ENCODE measurements at places on chromosomes 13 and 19. TPM values are rescaled to one million over a fixed set of nuclear protein-coding genes. Genes with fewer than 3 reads are reported as not detected.
A peak's percentile ranks its signal among the peaks of the same experiment; 100 is the strongest.

Gene KIR2DL4
- total RNA-seq, result not detected

DNA sequence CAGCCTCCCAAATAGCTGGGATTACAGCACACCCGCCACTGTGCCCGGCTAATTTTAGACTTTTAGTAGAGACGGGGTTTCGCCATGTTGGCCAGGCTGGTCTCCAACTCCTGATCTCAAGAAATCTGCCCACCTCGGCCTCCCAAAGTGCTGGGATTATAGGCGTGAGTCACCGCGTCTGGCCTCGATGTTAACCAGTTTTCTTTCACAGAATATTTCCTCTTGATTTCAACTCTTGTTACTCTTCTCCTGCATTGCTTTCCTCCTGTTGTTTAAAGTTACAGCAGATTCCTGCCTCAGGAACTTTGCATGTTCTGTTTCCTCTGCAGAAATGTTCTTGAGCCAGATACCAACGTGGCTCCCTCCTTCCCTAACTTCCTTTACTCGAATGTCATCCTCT, 3.7 kb upstream of the PEX11G start:
- H3K27me3 ChIP-seq, result no peaks in the 10 kb centered on the region
- H3K27ac ChIP-seq, result no peak overlapping the region
- no peak overlapping the region for H3K4me3 ChIP-seq
- DNase-seq, result no peak
- H3K4me1 ChIP-seq, result peaks cover 11% of the 10 kb centered on the region
- H3K36me3 ChIP-seq, result no peaks in the 10 kb centered on the region

Gene GJB2
- under 0.01 TPM for total RNA-seq

Gene ALOX5AP
- total RNA-seq, result not detected

GRCh38 chr13:98216711-98217285, 39.7 kb upstream of the RNF113B start:
- H3K4me1 ChIP-seq, result peaks cover 45% of the 10 kb centered on the region
- no peak overlapping the region for H3K4me3 ChIP-seq
- H3K36me3 ChIP-seq, result no peaks in the 10 kb centered on the region
- DNase-seq, result no peak
- H3K27me3 ChIP-seq, result no peaks in the 10 kb centered on the region

DNA sequence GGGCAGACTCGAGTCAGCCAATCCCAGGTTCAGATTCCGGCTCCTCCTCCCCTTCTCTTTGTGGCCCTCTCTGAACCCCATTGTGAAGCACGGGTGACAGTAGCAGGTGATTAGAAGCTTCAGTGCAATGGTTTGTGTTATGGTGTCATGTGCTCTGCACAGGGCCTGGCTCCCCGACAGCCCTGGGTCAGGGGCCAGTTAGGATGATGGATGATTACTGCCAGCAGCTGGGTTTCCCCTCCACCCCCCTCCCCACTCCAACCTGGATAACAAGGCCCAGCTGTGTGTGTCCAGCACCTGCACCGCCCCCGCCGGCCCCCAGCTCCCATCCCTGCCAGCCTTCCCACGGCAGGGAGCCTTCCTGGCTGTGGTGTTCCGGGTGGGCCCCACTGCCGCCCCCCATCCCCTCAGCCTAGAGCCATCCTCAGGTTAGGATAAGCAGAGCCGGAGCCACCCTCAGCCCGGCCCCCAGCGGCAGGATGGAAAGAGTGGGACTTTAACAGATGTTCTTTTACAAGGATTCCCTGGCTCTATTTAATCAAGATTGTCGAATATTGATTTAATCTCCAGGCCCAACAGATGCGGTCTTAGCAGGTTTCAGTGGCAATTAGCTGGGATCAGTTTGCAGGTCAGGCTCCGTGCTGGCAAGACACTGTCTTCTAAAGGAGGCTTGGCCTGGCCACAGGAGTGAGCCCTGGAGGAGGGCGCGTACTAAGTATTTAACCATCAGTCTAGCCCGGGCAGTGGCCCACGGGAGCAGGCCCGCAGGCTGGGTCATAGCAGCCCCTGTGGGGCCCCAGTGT, 156.2 kb downstream of the SIPA1L3 start:
- no peaks in the 10 kb centered on the region for H3K27me3 ChIP-seq
- peaks cover 4% of the 10 kb centered on the region for H3K4me1 ChIP-seq
- H3K27ac ChIP-seq, result no peak overlapping the region
- DNase-seq, result peak; percentile 43
- H3K36me3 ChIP-seq, result no peaks in the 10 kb centered on the region
- no peak overlapping the region for H3K4me3 ChIP-seq

DNA sequence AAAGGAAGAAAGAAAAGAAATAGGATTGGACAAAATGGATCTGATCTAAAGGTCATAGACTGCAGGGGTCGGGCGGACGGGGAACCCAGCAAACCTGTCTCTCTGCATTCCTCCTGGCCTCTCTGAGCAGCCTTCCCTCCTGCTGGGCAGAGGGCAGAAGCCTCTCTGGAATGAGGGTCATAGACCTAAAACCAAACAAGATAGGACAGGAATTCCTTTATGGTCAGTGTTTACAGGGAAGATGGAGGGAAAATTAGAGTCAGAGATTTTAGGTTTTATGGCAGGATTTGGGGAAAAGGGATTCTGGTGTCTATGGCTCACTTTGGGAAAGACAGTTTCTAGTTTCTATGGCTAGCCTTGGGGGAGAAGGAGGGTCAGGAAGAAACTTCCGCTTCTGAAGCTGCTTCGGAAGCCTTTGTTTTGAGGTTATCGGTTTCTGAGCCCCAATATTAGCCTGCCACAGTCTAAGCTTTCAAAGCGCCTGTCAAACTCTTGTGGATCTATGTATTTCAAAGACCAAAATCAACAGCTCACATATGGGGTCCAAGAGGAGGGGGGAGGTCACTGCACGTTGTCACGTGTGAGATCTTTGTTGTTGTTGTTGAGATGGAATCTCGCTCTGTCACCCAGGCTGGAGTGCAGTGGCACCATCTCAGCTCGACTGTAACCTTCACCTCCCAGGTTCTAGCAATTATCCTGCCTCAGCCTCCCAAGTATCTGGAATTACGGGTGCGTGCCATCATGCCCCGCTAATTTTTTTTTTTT, 18.9 kb upstream of the DPRX start:
- no peak overlapping the region for H3K27ac ChIP-seq
- no peak for DNase-seq
- no peaks in the 10 kb centered on the region for H3K4me1 ChIP-seq
- H3K27me3 ChIP-seq, result no peaks in the 10 kb centered on the region
- no peak overlapping the region for H3K4me3 ChIP-seq

DNA sequence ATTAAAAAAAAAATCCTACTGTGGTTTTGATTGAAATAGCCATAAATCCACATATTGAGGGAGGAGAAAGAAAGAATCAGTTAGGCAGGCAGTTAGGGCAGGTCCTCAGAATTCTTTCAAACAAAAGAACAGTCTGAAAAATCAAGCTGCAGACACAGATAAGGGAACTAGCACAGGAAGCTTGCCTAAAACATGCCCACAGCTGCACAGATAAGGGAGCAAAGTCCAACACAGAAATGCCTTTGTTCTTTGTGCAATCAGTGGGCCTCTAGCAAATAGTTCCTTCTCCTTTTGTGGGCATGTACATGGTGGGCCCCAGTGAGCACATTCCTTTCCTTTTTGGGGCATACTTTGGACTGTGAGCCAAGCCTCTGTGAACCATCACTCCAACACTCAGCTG, 42.7 kb downstream of the UTP14C start:
- no peaks in the 10 kb centered on the region for H3K36me3 ChIP-seq
- DNase-seq, result no peak
- no peaks in the 10 kb centered on the region for H3K27me3 ChIP-seq
- H3K27ac ChIP-seq, result no peak overlapping the region
- no peaks in the 10 kb centered on the region for H3K4me1 ChIP-seq

Gene MYO9B
- total RNA-seq, result 44.2 TPM

GRCh38 chr13:48961379-48961778, 14.3 kb upstream of the FNDC3A start:
- H3K36me3 ChIP-seq, result no peaks in the 10 kb centered on the region
- H3K4me1 ChIP-seq, result no peaks in the 10 kb centered on the region
- DNase-seq, result no peak
- H3K4me3 ChIP-seq, result no peak overlapping the region
- H3K27ac ChIP-seq, result no peak overlapping the region

DNA sequence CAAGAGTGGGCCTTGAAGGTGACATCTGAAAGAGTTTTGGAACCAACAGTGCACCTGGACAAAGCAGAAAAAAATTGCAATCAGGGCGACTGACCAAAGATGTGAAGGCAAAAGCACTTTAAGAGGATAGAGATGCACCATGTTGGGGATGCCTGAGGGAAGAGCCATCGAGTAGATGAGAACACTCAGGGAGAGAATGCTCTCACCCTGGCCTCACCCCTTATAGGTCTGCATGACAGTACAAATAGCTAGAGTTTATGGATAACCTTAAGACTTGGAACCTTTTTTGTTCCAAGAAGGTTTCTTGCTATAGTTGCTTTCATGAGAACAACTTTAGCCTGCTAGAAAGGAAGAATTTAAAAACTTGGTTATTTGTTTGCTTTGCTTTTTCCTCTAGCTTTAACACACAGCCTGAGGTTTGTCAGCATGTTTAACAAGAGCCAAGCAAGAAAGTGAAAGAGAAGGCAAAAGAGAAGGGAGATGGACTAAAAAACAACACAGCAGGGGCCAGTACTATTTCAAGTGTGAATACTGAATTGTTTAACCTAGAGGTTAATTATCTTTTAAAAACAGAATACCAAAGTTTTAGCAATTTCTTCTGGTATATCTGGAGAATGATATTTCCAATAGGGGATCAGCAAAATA, 418.9 kb downstream of the DIAPH3 start:
- DNase-seq, result no peak
- H3K27me3 ChIP-seq, result no peaks in the 10 kb centered on the region
- no peak overlapping the region for H3K27ac ChIP-seq
- peaks cover 8% of the 10 kb centered on the region for H3K4me1 ChIP-seq
- H3K36me3 ChIP-seq, result no peaks in the 10 kb centered on the region

GRCh38 chr19:34482380-34483250, 1.1 kb downstream of the WTIP start:
- DNase-seq, result peak; percentile 61
- H3K4me1 ChIP-seq, result no peaks in the 10 kb centered on the region
- peaks cover 1% of the 10 kb centered on the region for H3K36me3 ChIP-seq
- peak overlapping the region; percentile 82 for H3K4me3 ChIP-seq
- H3K27ac ChIP-seq, result peak overlapping the region; percentile 32
- no peaks in the 10 kb centered on the region for H3K27me3 ChIP-seq

DNA sequence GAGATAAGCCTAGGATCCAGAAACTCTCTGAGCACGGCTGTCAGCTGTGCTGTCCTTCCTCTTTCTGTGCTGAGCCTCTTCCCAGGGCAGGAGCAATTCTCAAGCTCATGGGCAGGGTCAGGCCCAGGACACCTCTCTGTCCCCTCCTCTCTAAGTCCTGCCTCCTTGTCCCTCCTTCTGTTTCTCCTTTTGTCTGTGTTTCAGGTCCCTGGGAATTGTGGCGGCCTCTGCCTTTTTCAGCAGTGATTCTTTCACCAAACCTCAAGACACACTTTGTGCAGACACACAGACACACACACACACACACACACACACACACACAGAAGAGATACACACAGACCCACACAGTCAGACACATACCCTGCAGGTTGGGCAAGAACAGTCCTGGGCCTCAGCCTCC, at the start of gene PSG1:
PSG1 (minus strand) TSS at position 101 of the 400 bp plus-strand sequence. CDS start 132 bp downstream, outside the sequence.
- H3K4me3 ChIP-seq, result no peak within 1 kb of the TSS
- no peaks in the 10 kb centered on the region for H3K36me3 ChIP-seq
- DNase-seq, result no peak
- peaks cover 17% of the 10 kb centered on the region for H3K4me1 ChIP-seq
- H3K27ac ChIP-seq, result no peak within 1 kb of the TSS
- no peaks in the 10 kb centered on the region for H3K27me3 ChIP-seq

Data from fibroblast of lung (primary cell).